NCI-H2171 treated with DMSO at 0.1 percent for 48 hours (cell line): ENCODE measurements at places on chromosomes 1 and 21.

DNA sequence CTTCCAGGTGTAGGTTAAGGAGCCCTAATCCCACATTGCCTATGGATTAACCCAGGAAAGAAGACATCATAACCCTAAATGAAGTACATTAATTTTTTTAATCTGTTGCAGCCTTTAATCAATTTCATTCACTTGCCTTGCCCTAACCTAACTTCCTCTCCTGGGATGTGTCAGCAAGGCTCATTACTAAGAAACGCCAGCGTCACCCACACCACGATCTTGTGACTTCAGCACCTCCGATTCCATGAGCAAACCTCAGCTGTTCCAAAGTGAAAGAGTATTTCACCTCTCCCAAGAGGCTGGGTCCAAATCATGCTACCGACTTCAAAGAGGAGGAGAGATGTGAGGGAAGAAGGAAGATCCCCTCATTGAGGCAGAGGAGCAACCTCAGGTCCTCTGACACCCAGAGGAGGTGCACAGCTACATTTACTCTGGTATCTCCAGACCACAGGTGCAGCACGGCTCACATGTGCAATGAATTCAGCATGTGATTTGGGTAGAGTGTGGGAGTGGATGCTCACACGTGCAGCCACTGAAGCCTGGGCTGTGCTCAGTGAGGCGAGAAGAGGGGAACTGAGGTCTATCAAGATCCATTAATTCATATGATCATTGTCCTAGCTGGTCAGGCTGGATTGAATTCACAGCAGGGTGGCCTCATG lies 134.1 kb downstream of the SLC30A10 start:
- DNase-seq = no peak

GRCh38 chr1:41526956-41527561 lies 42.6 kb upstream of the EDN2 start:
- no peak for DNase-seq

DNA sequence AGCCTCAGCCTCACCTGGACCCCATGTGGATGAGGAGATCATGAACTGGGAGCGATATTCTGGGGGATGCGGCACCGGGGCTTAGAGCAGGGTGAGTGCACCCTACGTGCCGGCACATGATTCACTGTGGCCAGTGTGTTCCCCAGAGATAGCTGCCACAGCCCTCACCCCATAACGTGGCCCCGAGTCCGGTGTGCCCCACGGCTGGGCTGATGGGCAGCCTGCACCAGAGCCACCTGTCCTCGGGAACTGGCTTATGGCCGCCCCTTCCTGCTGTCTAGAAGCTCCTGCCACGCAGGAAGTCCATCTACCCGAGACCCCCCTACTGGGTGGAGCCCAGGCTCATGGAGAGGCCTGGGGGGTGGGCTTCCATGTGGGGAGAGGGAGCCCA lies 39.1 kb upstream of the SLC19A1 start:
- no peak for DNase-seq

- no peak for DNase-seq
Observed at GRCh38 chr1:21539933-21540332, 30.7 kb downstream of the ALPL start.

DNA sequence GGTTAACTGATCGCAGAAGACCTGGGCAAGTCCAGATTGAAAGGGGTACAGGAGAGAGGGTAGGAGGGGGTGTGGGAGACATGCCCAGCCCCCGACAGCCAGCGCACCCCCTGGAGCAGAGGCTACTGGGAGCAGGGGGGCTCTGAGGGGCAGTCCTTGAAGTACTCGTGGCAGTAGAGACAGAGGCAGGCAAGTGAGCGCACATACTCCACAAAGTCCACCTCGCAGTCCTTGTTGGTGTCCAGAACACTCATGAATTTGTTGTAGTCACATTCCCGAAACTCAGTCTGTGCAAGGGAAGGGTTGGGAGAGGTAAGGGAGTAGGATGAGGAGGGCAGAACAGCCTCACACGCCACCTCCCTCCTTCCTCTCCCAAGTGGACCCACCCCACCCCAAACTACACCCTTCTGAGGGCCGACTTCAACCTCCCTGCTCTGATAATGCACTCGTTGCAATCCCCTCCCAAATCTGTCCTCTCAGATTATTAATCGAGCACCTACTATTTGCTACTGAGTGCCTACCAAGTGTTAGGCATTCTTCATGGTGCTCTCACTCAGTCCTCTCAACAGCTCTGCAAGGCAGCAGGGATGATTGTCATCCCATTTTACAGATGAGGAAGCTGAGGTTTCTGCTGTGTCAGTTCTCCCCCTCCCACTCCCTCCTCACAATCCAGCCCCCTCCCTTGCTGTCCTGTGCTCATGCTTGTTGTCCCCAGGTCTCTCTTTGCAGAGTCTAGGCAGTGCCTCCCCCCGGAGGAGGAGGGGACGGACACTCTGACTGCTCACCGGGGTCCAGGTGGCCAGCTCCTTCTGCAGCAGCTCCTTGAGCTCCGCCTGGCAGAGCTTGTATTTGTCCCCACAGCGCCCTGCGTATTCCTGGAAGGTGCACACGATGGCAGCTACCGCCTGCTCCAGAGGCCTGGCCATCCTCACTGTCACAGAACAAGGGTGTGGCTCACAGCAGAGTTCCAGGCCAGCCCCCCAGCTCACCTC lies 1.2 kb downstream of the S100A3 start:
- no peak for DNase-seq
